Globus pallidus (tissue), 1 donor: ENCODE measurements at places on chromosomes 1 and 21.

GRCh38 chr1:147504801-147505311, 36.4 kb upstream of the BCL9 start:
- no peak for DNase-seq

DNA sequence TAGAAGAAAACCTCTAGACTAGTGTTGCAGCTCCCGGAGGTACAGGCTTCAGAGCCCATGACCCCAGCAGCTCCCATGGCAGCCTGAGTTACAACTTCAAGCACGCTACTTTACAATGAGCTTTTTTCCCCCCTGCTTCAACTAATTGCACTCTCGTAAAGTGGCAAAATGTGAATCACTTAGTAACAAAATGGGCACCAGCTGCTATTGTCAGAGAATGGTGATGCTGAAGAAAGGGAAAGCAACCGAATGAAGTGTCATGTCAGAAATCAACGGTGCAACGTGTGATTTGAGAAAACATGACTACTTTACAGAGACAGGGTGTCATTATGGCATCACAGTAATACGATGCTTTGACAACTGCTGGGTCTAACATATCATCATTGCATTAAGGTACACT, 40.5 kb downstream of the ESRRG start:
- DNase-seq, result no peak

DNA sequence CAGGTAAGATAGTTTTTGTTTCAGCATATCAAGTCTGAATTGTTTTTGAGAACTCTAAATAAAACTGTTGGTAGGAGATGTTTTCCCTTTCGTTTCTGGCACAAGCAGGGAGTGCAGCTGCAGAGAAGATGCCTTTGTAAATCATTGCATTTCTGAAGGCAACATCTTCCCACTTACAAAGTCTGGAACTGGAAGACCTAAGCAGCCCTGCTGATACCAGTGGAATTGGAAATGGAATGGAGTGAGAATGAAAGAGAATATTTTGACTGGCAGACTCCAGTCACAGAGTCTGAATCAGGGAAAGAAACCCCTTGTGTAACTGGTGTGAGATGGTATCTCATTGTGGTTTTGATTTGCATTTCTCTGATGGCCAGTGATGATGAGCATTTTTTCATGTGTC, 815.6 kb downstream of the LTN1 start:
- DNase-seq, result no peak

GRCh38 chr1:214584805-214585766, 17.9 kb upstream of the CENPF start:
- DNase-seq, result no peak

DNA sequence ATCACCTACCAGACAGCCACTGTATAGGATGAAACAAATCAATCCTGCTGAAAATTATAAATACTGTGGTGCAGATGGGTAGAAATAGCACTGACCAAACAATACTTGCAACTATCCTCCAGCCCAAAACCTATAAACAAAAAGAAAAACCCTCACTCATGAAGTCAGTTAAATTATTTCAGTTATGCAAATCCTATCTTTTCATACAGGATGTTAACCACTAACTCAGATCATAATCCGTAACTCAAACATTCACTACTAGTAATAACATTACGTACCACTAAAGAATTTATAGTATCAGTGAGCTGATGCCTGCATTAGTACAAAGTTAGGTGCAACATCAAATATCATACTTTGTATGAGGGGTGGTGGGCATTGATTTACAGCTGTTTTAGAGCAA, 2.6 kb downstream of the NDC1 start:
- no peak for DNase-seq

DNA sequence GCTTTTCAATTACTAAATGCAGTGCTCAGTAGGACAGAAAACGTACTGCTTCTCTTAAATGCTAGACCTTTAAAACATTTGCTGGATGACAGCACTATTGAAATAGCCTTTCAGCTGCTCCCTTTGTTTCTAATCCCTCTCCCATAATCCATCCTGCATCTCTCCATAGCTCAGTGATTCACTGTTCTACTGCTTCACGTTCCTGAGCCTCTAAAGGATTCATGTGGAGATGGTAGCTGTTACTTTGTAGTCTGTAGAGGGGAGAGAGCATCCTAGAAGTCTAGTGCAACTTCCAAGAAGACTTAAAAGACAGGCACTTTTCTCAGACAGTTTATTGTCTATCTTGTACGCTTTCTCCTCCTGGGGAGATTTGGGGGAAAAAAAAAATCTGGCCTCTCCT, 51.4 kb downstream of the LRRC8B start:
- no peak for DNase-seq

DNA sequence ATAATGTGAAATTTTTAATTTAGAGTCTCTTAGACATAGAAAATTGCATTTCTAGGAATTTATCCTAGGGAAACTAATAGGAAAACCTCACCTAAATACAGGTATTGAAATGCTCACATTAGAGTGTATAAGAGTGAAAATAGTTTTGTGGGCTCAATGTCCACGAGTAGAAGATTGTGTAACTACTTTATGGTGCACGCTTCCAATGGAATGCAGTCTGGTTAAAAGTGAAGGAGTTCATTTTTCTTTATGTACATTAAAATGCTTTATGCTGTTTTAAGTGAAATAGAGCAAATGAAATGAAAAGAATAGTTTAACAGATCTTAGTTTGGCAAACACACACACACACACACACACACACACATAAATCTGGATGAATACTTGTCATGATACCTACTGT, 278.2 kb downstream of the USP25 start:
- DNase-seq, result no peak

- DNase-seq, result peak; percentile 55
Measured at GRCh38 chr21:37866027-37866426, 50.2 kb downstream of the KCNJ6 start.

DNA sequence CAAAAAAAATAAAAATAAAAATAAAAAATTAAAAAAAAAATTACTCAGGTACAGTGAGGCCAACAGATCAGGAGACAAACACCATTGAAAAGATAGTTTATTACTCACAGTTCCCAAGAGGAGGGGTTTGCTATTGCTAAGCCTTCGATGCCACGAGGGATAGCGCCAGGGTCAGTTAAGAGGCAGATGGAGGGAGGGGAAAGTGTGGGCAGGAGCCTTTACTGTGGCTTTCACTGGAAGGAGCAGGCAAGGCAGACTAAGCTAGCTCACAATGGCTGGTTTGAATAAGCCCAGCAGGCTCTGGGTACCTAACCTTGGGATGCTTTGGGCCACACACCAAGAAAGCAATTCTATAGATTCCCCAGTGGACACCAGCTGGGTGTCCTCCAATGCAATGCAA, 12.7 kb upstream of the RNF187 start:
- DNase-seq, result no peak

GRCh38 chr1:1275836-1276235, 2.2 kb upstream of the UBE2J2 start:
- DNase-seq, result no peak

DNA sequence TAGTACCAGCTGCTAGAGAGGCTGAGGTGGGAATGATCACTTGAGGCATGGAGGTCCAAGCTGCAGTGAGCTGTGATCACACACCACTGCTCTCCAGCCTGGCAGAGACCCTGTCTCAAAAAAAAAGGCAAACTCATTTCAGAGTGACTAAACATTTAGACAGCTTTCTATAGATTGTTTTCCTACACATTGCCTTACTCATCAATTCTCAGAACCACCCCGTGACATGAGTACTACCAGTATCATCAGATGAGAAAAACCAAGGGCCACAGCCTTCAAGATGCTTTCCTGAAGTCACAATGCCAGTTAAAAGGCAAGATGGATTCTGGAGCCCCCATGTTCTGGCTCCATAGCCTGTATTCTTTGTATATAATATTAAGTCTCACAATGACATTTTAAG, 22.4 kb upstream of the SMPDL3B start:
- DNase-seq, result no peak

DNA sequence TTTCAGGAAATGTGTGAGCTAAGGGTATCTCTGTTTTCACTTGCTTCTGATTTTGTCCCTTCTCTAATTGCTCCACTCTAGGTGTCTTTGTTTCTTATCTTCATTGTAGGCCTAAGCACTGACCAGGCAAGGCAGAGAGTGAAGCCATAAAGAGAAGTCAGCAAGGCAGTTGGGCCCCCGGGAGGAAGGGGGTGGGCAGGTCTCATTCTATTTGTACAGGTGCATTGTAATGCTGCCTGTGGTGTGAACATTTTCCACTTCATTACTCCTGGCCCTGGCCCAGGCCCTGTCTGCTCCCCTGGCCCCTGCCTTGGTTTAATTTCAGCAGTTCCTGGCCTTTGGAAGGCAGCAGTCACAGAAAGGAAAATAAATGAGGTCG, 86.4 kb upstream of the JUN start:
- no peak for DNase-seq

DNA sequence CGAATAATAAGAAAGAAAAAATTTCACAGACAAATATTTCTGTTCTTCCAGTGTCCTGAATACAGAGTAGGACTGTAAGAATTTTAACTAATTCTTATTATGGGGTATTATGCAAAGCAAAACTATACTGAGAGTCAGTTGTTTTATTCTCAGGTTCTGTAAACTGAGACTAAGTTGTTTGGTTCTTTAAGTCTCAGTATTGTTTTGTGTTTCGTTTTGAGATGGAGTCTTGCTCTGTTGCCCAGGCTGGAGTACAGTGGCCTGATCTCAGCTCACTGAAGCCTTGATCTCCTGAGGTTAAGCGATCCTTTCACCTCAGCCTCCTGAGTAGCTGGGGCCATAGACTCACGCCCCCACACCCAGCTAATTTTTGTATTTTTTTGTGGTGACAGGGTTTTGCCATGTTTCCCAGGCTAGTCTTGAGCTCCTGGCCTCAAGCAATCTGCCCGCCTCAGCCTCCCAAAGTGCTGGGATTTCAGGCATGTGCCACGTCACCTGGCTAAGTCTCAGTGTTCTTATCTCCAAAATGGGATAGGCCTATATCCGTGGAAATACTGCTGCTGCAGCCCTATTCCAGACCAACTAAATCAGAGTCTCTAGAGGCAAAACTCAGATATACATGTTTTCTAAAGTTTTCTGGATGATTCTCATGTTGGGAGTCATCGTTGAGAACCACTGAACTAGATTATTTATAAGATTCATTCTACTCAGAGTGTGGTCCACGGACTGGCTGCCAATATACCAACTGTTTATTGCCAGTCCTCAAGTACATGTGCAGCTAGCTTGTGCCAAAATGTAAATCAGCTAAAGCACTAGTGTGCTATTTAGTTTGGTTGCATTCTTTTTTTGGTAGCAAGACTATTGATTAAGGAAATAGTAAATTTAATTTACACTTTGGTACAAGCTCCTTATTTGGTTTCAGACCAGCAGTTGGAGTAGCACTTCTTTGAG, 116.6 kb downstream of the HS2ST1 start:
- DNase-seq, result no peak

DNA sequence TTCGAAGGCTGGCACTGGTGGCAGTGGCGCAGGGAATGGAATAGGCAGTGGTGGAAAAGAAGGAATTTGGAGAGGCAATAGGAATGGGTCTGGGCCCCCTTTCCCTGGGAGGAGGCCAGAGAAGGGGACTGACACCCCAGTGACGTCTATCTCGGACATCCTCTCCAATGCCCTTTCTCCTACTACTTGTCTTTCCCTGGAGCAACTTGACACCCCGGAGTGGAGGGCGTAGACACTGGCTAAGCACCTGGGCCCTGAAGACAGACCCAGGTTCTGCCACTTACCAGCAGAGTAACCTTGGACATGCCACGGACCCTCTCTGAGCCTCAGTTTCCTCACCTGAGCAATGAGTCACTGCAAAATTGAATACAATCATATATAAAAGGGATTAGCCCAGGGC, 86.8 kb downstream of the CAMK2N1 start:
- no peak for DNase-seq

DNA sequence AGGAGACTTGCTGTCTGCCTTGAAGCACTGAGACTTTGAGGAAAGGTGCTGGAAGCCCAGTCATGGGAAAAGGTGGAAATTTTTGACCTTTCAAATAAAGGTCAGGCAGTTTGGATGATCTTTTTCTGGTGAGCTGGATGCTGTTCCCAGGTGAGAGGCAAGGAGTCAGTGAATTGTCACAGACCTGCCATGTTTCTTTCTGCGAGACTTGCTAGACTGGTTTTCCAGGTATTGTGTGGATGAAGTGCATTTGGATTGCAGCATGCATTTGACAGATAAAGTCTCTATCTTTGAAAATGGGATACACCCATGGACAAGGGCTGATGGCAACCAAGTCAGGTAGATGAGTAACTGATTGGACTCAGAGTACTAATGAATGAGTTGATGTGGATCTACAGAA, 65.7 kb upstream of the NHLH2 start:
- DNase-seq, result no peak

GRCh38 chr1:201551877-201552731, 13.2 kb downstream of the NAV1 start:
- DNase-seq, result peak; percentile 97

DNA sequence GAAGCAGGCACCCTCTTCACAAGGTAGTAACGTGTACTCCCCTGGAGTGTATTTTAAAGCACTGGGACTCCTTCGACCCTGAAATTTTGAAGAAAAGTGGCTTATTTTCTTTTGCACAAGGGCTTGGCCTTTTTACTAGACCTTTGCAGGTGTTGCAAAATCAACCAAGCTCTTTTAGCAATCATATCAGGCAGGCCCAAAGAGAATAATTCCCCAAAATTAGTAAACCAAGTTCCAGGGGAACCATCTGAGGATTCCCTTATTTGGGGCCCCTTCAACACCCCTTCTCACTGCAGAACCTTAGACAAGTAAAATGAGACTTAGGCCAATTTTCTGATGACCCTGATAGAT, 28.3 kb downstream of the CBR1 start:
- DNase-seq, result no peak

DNA sequence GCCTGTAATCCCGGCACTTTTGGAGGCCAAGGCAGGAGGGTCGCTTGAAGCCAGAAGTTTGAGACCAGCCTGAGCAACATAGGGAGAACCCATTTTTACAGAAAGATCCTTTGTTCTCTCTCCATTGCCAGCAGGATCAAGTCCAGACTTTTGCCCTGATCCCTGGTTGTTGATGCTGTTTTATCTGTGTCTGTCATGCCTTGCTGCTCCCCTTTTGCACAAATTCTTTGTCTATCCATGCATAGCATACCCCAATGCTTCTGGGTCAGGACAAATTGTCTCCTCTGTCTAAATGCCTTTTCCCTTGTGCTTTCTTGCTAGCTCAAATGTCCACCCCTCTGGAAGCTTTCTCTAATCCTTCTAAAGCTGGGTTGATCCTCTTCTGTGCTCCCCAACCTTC, 25.3 kb upstream of the FAAH start:
- no peak for DNase-seq

DNA sequence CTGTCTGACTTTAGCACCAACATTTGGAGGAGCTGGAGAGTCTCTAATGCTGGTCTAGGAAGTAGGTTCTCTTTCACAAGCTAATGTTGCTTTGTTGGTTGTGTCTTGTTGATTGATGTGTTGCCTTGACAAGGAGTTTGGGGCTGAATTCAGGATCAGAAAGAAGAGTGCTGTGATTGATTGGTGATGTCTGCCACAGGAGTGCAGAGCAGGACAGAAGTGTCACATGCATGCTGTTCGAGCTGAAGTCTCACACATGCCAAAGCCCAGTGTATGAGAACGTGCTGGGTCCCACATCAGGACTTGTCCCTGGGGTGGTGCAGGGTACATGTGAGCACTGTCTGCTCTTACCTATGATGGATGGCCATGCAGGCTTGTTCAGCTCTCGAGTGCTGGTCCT, 694.4 kb downstream of the MATN1 start:
- no peak for DNase-seq
